KG1 (cell line): ENCODE measurements at places on chromosomes 16 and 17.
A peak's percentile ranks its signal among the peaks of the same experiment; 100 is the strongest.

DNA sequence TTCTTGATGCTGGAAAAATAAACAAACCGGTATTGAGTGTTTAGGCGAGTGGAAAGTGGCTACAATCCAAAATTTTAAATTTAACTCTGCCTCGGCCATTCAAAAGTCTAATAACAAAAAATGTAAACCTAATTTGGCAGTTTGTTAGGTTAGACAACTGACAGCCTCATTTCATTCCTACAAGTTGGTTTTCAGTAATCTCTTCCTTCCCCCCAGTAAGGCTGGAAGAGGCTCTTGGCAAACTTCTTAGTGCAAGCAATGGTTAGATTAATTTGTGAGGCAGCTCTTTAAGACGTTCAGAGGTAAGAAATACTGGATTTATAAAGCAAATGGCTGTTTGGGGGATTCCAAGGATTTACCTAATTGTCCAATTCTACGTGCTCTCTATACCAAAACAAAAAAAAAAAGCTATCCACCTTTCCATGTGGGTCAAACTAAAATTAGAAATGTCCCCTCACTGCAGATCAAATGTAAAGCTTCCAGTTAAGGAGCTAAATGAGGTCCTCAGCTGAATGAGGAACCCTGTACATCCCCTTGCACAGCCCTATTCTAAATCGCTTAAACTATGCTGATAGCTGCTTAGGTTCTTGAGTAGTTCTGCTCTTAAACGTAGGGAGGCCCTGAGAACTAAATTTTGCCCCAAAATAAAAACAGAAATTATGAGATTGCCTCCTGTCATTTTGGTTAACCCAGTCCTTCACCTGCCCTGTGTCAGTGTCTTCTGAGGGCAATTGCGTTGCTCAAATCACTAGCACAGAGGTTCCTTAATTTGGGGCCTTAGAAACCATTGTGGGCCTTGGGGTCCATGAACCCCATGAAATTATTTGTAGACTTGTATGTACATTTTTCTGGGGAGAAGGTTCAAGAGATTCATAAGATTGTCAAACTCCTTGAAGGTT lies 2.9 kb downstream of the HEXIM1 start:
- no peak for DNase-seq

DNA sequence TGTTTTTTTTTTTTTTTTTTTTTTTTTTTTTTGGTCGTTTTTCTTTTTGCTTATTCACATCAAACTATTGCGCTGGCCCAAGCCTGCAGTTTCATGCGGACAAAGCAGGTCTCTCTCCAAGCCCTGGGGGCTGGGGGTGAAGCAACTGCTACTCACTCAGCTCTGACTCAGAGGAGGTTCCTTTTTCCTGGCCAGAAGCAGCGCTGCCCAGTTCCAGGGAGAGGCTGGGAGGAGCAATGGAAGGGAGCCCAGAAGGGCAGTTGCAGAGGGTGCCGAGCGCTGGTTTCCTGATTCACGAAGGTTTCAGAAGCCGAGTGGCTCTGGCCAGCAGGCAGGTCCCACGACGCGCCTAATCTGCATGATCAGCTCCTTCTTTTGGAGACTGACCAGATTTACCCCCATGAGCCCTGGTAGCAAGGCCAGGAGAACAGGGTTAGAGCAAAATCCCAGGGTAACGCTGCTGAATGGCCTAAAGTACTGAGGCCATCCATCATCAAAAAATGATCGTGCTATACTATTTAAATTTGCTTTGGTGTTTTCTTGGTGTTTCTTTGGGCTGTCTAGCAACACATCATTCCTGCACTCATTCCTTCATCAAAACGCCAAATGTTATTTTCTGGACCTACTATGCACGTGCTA lies 144.7 kb upstream of the SOX9 start:
- DNase-seq: no peak

DNA sequence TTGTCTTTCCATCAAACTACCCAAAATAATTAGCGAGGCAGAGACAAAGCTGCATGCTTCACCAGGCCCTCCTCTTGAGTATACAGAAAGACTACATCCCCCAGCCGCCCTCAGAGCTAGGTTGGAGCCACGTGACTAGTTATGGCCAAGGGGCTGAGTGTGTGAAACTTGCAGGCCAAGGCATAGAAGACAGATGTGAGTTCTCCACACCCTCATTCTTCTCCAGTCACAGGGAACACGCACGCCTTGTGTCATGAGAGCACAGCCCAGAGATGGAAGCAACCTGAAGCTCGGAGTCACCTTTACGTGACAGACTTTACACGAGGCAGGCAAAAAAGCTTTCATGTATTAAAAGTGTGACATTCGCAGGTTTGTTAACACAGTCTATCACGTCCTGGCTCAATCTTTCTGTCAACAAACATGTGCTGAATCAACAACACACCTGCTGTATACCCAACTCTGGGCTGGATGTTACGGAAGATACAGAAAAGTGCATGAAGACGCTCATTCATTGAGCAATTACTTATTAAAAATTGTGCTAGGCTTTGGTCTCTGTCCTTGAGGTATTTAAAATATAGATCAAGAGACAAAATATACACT lies 38.3 kb downstream of the STX8 start:
- DNase-seq: no peak

DNA sequence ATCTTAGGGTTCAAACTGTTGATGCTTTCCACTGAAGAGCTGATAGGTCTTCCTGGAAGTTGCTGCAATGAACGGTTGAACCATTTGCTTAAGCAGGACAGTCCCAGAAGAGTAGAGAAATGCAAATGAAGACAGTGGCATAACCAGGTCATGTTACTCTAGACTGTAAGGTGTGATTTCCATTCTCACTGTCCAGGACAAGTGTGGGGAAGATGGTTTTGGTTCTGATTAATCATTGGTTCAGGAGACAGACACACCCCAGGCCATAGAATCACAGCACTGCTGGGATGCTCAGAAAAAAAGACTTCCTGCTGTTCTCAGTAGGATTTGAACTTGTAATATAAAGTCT lies 34.8 kb upstream of the XYLT2 start:
- DNase-seq: no peak

DNA sequence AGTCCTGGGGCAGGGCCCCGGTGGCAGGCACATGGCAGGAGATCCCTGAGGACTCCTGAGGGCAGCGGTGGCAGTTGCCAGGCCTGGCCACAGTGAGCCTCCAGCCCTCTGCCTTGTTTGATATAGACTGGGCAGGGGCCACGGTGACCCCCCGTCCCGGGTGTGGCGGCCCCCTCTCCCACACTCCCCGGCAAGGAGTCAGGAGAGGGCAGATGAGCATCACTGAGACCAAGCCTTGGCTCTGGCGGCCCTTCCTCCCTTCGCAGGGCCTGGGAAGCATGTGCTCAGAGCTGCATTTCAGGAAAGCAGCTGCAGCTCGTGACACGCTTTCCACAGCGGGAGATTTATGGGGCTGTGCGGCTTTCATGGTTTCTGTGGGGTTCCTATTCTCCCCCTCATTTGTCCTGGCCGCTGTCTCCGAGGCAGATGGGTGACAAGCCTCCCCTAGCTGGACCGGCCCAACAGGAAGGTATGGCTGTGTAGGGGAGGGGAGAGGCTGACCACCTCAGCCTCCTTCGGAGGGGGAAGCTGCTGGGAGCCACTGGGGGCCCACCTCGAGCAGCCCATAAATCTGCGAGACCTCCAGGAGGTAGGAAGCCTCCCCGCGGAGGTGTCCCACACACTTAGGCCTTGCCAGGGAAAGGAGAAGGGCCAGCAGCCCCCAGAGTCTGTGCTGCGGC lies 211.4 kb downstream of the NTN1 start:
- peak; percentile 3 for DNase-seq

- peak; percentile 68 for DNase-seq
Observed at GRCh38 chr16:81798311-81799137, 19.4 kb downstream of the PLCG2 start.

GRCh38 chr16:65769776-65770438 lies 596.6 kb upstream of the CDH5 start:
- DNase-seq: no peak

DNA sequence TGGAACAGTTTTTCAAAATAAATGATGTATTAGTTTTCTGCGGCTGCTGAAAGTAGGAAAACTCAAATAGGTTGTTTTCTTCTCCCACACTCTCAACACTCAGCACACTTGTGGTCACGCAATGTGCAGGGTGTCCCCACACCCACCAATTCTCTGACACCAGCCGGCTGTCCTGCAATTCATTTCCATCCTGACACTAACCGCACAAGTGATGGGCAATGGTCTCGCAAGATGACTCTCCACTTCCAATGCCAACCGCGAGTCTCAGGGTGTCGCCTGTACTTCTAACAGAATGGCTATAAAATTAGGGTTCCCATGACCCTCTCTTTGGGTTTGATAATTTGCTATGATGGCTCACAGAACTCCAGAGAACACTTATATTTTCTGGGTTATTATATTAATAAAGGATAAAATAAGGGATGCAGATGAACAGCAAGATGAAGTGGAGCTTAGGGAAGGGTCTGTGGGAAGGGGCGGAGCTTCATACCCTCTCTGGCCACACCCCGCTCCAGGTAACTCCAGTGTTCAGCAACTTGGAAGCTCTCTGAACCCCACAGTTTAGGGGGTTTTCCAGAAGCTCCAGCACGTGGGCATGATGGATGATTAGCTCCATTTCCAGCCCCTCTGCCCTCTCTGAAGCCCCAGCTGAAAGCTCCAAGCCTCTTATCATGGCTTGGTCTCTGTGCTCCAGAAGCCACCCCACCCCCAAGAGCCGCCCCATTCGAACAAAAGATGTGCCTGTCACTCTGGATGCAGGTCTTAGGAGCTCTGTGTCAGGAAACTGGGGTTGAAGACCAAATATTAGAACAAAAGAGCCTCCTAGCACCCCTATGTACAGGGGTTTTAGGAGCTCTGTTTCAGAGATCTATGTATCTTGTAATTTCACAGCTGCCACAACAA lies 19.8 kb downstream of the TAF1C start:
- no peak for DNase-seq

- no peak for DNase-seq
Observed at GRCh38 chr16:86502856-86503748, 7.2 kb upstream of the FOXF1 start.

DNA sequence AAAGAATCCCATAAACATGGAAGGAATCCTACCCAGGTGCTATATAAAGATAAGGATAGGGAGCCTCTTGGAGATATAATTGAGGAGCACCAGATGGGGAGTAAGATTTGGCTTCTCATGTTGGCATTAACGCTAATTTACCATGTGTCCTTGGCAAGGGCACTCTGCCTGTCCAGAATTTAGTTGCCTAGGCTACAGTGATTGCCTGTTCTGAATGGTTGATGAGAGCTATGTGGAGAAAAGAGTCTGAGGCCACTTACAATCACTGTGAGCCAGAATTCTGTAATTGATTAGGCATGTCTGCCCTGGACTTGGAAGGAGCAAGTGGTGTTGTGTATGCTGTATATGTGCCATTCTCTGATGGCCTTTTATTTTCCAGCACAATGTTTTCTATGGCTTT lies 1101.2 kb upstream of the RBFOX1 start:
- DNase-seq: no peak

GRCh38 chr16:30585022-30585399 lies 486 bp downstream of the ZNF785 start:
- no peak for DNase-seq

DNA sequence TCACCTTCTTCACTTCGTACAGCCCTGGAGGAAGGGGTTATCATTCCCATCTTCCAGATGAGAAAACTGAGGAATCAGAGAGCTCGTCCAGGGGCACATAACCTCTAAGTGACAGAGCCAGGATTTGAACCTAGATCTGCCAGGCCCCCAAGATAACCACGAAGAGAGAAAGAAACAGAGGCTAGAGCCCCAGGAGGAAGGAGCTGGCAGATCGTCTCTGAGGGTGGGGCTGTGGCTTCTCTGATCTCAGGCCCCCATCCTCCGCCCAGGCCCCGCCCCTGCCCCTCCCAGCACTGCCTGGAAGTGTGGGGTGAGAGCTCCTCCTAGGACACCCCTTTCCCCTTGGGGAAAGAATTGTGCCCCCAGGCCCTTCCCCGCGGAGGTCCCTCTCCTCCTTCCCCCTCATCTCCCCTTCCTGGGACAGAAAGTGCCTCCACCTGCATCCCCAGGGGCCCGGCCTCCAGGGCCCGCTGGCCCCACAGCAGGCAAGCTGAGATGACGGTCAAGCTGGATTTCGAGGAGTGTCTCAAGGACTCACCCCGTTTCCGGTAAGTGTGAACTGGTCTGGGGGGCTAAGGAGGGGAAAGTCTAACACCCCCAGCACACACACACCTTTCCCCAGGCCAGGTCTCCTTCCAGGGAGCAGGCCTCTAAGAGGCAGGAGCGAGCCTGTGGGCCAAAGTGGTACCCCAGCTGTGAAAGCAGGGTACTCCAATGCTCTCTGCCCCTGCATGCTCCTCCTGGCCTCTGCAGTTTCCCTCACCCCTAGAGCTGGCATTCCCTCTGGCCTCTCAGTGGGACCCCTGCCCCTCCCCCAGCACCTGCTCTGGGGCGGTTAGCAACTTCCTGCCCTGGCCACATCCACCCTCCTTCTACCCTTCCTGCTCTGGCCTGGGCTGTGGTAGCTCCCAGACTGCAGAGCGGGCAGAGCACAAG lies at the start of gene ACAP1:
ACAP1 (plus strand) TSS at position 290 of the 936 bp plus-strand sequence; CDS start at position 496, 206 bp downstream.
- DNase-seq: peak; percentile 35

DNA sequence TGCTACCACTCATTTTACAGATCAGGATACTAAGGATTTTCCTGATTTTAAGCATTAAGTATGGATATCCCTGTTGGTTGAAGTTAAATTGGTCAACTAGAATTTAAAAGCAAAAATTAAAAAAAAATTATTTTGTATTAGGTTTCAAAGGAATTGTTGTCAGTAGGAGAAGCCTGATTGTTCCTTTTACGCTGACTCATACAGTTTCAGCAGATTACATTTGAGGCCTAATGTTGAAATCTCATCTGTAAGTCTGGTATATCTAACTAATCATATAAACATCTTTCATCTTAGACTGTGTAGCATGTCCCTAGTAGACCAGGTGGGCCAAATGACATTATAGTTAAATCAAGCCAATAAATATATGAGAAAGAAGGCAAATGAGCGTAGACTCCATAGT lies 83.5 kb downstream of the FTO start:
- DNase-seq: no peak

GRCh38 chr16:4273858-4274311 lies 1.1 kb upstream of the TFAP4 start:
- peak; percentile 41 for DNase-seq

DNA sequence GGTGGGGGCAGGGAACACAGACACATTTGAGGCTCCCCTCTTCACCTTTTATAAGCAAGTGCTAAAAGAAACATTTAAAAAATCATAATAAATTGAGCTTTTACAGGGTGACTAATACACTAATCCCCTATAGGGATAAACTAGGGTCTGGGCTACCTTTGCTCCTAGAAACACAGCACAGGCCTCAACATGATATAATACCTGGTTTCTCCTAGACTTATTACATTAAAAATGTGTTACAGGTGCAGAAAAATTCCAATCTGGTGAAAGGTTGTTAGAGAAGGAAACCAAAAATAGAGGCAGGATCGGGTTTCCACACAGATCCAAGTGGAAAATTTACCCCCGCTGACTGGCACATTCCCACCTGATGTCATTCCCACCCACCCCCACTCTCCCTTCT lies 124.7 kb upstream of the NOG start:
- no peak for DNase-seq

- DNase-seq: no peak
Observed at GRCh38 chr16:84975066-84975465, 36.3 kb downstream of the ZDHHC7 start.

GRCh38 chr17:62703261-62703775 lies 75.8 kb downstream of the MRC2 start:
- DNase-seq: no peak

GRCh38 chr17:65052585-65052984 lies 4.0 kb downstream of the GNA13 start:
- no peak for DNase-seq
